ENCODE measurements at places on chromosomes 4 and X. TPM values are rescaled to one million over a fixed set of nuclear protein-coding genes. Genes with fewer than 3 reads are reported as not detected.

The ZNF157 gene
- total RNA-seq = under 0.01 TPM

The NALF2 gene
- not detected for total RNA-seq

The XPNPEP2 gene
- total RNA-seq = not detected

The HPGD gene
- not detected for total RNA-seq

The SCD5 gene
- total RNA-seq = 5.6 TPM

The FAM47A gene
- total RNA-seq = not detected

The UGT2B15 gene
- total RNA-seq = not detected

The LCORL gene
- total RNA-seq = 14.2 TPM

The F8A2 gene
- not detected for total RNA-seq

The DKK2 gene
- total RNA-seq = under 0.01 TPM

The GYPE gene
- total RNA-seq = 0.43 TPM

The GLRA2 gene
- total RNA-seq = not detected

The MEPE gene
- not detected for total RNA-seq

The TKTL1 gene
- not detected for total RNA-seq

The F11 gene
- total RNA-seq = not detected

The C4orf33 gene
- 6.9 TPM for total RNA-seq

The CTAG2 gene
- total RNA-seq = not detected

The NKX6-1 gene
- not detected for total RNA-seq

The SSX3 gene
- total RNA-seq = not detected

The CEP44 gene
- 11.6 TPM for total RNA-seq

The SOWAHD gene
- not detected for total RNA-seq

The PCDH7 gene
- 2.2 TPM for total RNA-seq

The CT45A2 gene
- not detected for total RNA-seq

The HSFX2 gene
- total RNA-seq = 0.14 TPM

The ODAPH gene
- not detected for total RNA-seq

The S100P gene
- not detected for total RNA-seq

The RPA4 gene
- total RNA-seq = 1.9 TPM

The CASK gene
- 72.9 TPM for total RNA-seq

The TCEAL6 gene
- not detected for total RNA-seq

The MAML3 gene
- 12.3 TPM for total RNA-seq

The DCTD gene
- total RNA-seq = 86.0 TPM

The PHEX gene
- 0.44 TPM for total RNA-seq

The MMGT1 gene
- total RNA-seq = 32.4 TPM

The NOX1 gene
- total RNA-seq = not detected

The KDR gene
- total RNA-seq = 5.7 TPM

The OTC gene
- total RNA-seq = not detected

The MAGEA10 gene
- total RNA-seq = not detected

The AMOT gene
- total RNA-seq = 2.9 TPM

Measured in placental pericyte (primary cell).